ENCODE measurements at places on chromosomes 13 and 19. TPM values are rescaled to one million over a fixed set of nuclear protein-coding genes. Genes with fewer than 3 reads are reported as not detected.

- no peak for DNase-seq
These were observed 101.5 kb downstream of the HS6ST3 start for GRCh38 chr13:96191367-96191766.

GRCh38 chr13:98944336-98944735, 33.5 kb downstream of the DOCK9 start:
- DNase-seq = no peak

DNA sequence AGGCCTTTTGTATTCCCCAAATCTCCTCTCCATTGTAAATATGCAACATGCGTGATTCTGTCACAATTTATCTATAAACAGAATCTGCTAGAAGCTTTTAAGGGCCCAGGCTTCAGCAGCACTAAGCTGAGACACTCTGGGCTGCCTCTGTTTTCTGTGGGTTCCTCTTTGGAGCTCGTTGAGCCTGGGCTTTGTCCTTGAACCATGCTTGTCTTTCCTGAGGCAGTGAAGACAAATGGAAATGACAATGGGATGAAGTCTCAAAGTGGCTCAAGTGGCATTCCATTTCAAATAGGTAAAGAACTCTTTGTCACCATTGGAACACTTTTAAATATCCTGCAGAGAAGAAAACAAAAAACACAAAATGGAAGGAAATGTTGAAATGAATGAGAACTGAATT, 40.3 kb downstream of the RASL11A start:
- no peak for DNase-seq

DNA sequence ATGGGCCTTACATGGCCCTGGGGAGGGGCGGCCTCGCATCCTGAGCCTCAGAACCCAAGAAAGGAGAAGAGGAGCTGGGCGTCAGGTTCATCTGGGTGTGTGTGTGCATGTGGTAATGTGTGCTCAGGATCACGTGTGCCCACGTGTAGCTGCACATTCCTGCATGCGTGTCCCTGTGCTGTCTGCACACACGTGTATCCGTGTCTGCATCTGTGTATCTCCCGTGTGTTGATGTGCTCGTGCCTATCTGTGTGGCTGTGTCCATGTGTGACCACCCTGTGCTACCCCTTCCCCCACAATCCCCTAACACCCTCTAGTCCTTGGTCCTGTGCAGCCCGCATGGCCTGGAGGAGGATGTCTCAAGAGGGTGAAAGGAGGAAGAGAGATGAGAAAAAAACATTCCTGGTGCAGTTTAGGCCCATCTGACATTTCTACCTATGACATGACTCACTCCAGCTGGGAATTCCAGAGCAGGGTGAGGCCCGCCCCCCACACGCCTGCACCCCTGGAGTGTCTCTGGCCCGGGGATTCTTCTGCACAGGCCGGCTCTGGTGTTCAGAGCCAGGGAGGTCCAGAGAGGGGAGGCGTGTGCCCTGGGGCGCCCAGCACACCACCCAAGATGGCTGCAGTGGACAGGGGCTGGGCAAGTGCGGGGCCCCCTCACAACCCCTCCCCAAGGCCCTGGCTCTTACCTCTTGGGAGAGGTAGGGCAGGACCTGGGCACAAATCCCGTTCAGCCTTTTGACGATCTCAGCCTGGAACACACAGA, 7.1 kb downstream of the TLE5 start:
- DNase-seq = no peak

- no peak for DNase-seq
These were observed 12.1 kb upstream of the PEX11G start for GRCh38 chr19:7500811-7501450.

DNA sequence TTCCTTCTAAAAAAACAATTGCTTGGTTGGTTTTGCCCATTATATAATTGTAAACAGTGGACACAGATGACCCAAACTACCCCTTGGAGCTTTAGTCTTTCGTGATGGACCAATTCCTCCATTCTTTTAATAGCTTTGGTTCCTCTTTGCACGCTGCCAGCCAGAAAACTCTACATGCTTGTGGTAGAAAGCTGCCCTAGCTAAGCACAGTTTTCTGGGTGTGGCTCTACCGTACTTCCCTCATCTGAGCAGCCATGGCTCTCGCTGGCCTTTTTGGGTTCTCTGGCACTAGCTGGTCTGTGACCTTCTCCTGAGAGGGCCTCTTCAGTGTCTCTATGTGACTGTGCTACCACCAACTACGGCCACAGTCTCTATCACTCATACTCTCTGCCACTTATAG, 29.9 kb upstream of the CEBPA start:
- DNase-seq = no peak

GRCh38 chr19:12783849-12784393, 7.4 kb upstream of the JUNB start:
- no peak for DNase-seq

DNA sequence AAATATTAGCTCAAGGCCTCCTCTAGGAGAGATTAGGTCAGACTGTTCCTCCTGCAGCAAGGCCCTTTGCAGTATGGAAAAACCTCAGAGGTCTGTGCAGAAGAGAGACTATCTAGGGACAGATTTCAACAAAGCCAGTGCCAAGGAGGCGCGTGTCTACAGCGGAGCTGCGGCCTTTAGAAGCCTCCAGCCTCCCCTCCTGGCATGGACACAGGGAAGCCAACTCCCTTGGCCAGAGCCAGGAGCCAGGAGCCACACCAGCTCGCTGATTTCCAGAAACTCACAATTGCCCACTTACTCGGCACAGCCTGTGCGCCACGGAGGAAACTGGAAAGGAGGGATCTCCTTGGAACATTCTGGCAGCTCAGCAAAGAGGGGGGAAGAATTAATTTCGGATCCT, 63.4 kb downstream of the INSR start:
- no peak for DNase-seq

- DNase-seq = no peak
These were observed 789.7 kb upstream of the PRR20A start for GRCh38 chr13:56351041-56351440.

Gene POP4
- total RNA-seq = 56.8 TPM

Gene ZNF628
- 2.0 TPM for total RNA-seq

Gene IGFL1
- total RNA-seq = not detected

Gene ZNF350
- 15.4 TPM for total RNA-seq

Gene MKNK2
- 218 TPM for total RNA-seq

All from omental fat pad (tissue), 4 donors.